ENCODE measurements at places on chromosomes 5 and 9. TPM values are rescaled to one million over a fixed set of nuclear protein-coding genes. Genes with fewer than 3 reads are reported as not detected.

Gene ADAM19
- 16.4 TPM for total RNA-seq

Gene WNT8A
- not detected for total RNA-seq

Gene CDC25C
- total RNA-seq = 20.2 TPM

Gene IDNK
- total RNA-seq = 1.2 TPM

Gene SNX2
- 105 TPM for total RNA-seq

Gene DNM1
- 0.20 TPM for total RNA-seq

Gene PNPLA7
- not detected for total RNA-seq

- DNase-seq = no peak
These were observed 50.4 kb downstream of the STARD4 start for GRCh38 chr5:111461934-111462333.

- no peak for DNase-seq
These were observed 18.7 kb downstream of the ERGIC1 start for GRCh38 chr5:172852490-172853354.

DNA sequence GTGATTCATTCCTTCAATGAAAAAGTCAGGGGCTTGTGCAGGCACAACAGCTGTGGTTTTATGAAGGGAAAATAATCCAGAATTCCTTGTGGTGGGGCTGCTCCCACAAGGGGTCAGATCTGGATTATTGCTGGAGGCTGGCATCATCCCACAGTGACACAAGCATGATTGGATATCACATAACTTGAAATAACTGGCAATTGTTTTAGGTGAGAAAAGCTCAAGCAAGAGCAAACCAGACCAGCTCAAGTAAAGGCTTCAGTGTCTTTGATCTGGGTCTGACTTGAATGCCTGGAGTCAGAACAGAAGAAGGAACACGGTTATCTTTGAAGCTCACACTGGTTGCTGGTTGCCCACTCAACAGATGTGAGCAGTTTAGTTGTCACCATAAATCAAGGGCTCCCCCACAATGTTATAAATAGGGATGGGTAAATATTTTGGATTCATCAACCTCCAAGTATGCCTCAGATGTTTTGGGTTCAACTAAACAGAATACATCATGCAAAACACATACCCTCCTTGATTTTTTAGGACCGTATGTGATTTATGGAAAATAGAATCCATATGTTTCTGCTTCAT, 3.1 kb upstream of the ZNF474 start:
- DNase-seq = peak; percentile 71

DNA sequence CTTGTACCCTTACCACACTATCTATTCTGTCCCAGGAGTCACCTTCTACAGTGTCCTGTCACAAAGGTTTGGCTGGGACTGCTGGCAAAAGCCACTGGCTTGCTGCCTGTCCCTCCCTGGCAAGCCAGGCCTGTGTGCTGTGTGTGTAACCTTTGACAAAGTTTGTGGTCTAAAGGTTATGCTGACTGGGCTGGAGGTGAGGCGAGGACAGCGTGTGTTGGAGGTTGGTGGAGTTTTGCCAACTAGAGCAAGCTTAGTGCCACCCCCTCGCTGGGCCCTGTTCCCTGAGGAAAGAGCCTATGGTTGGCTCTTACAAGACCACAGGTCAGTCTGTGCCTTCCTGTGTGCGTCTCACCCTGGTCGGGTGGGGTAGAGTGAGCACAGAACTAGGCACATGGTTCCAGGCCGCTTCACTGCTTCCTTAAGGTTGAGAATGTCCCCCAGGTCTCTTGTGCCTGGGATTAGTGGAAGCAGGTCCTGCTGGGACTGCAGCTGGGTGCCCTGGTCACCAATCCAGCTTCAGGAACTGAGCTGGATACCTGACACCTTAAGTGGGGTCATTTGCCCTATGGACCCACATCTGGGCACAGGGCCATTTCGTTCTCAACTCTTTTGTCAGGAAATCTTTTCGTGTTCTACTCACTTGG, 152.2 kb downstream of the GADD45G start:
- DNase-seq = no peak

DNA sequence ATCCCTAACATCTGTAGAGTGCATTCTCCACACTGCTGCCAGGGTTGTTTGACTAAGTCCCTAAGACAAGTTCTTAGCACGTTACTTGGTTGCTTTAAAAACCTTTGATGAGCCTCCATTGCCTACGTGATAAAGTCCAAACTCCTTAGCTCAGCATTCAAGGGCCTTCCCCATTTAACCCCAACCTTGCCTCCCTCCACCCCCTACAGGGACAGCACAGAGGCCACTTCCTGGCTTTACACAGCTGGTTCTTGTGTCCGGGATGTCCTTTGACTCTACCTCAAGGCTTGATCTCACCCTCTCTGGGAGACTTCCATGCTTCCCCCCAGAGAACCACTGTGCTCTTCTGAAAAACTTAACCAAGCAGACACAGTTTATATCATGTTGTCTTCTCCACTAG, 29.4 kb downstream of the FAM240B start:
- no peak for DNase-seq

- no peak for DNase-seq
These were observed 22.9 kb upstream of the CAVIN4 start for GRCh38 chr9:100554935-100555401.

DNA sequence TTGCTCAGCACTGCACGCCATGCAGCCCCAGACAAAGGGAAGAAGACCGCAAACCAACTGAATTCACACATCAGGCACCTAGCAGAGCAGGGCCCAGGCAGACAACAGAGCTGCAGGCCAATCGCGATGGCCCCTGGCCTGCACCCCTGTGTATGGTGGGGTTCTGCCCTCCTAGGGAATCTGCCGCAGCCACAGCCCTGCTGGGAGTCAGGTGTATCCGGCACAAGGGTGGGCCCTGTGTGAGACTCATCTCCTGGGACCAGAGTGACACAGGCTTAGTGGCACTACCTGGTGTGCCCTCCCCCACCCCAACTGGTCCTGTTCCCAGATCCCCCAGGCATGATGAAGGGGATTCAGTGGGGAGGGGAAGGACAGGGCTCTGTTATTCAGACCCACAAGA, 122.8 kb downstream of the ATPSCKMT start:
- DNase-seq = no peak

DNA sequence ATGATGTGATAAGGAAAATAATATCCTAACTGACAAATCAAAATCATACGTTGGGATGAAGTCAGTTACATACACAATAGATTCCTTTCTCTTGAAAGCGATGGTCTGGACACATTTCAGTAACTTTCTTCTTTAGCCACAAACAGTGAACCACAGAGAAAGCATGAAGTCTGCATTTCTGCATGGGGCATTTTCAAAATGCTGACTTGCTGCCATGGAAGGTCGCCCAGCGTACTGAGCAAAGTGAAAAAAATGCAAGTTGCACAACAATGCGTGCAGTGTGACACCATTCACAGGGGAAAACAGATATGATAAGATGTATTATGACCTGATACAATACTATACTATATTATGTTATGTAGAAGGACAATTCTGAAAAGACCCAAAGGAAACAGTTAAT, 146.3 kb downstream of the SNX18 start:
- DNase-seq = peak; percentile 86

GRCh38 chr9:119181561-119181960, 187.7 kb downstream of the BRINP1 start:
- no peak for DNase-seq

DNA sequence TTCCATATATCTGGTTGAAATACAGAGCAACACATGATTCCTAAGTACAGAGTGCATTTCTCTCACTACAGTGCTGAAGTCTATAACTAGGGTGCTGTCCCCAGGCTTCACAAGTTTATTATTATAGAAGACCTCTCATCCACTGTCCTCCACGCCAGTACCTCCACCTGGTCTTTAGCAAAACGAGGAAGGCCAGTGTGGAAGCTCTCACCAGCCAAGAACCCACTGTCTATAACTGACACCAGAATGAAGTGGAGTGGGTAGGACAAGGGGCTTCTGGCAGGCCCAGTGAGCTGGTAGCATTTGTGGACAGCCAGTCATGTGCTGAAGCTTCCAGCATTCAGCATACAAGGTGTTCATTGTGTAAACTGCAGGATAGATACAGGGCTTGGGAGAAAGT, 430.7 kb downstream of the GADD45G start:
- DNase-seq = no peak

DNA sequence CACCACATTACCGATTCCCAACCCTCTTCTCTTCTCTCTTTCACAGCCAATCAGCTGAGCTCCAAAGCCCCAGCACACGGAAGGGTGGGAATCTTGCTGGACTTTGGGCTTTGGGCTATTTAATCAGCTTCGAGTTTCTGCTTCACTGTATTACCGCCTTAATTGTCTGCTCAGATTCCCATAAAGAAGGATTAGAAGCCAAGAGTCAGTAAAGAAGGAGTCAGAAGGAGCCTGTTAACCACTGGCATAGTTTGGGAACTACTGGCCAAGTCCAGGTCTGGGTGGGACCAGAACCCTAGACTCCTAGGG, 4.4 kb downstream of the SPRY4 start:
- DNase-seq = no peak

- no peak for DNase-seq
These were observed 45.7 kb downstream of the CXXC5 start for GRCh38 chr5:139693676-139694364.

- DNase-seq = no peak
These were observed 22.5 kb upstream of the POMT1 start for GRCh38 chr9:131480258-131480657.

- DNase-seq = no peak
These were observed 15.5 kb downstream of the MEGF9 start for GRCh38 chr9:120698766-120699165.

GRCh38 chr9:120892748-120893610, 16.0 kb upstream of the PHF19 start:
- peak; percentile 63 for DNase-seq

DNA sequence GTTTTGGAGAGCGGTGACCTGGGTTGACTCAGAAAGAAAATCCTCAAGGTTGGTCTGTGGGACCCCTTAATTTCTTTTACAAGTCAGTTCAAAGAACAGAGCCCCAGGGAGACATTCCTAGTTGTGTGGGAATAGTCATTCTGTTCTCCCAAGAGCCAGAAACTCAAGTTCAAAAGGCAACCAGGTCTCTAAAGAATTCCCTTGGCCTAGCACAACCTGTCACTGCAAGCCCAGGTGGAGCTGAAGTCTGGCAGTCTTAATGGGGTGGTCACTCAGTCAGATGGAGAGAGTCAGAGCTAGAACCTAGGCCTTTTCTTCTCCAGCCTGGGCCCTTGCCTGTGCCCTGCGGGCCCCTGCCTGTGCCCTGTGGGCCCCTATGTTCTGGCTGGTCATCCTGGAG, 37.5 kb upstream of the CDKN2AIPNL start:
- no peak for DNase-seq
